ENCODE measurements at places on chromosomes 16 and 17.

DNA sequence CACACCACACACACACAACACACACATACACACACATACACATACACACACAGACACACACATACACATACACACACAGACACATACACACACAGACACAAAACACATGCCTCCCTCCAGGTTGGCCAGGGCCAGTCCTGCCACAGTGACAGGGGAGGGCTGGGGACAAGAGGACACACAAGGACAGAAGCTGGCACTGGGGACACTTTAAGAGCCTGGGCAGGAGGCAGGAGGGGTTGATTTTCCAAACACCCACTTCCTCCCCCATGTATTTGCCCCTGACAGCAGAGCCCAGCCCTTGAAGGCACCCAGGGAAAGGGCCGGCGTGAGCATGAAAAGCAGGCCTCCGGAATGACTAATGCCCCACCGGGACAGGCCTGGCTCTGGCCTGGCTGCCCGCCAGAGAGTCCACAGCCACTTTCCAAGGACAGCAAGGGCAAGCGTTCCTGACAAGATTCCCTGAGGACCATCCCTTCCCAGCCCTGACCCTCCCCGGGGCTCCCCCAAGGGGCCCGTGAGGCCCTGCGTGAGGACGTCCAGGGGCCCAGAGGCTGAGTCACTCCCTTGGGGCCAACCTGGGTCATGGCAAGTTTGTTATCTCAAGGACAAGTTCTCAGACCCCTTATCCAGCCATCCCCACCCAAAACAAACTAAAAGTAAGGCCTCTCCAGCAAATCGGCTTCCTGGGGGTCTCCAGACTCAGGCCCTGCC, 235.6 kb downstream of the ZNF423 start:
- DNase-seq, result peak; percentile 82

GRCh38 chr16:82580298-82580890, 46.4 kb upstream of the CDH13 start:
- DNase-seq, result peak; percentile 58

- peak; percentile 52 for DNase-seq
Measured at GRCh38 chr16:30927789-30928378, 4.5 kb downstream of the FBXL19 start.

- no peak for DNase-seq
Measured at GRCh38 chr17:4003131-4003500, 38.9 kb upstream of the ATP2A3 start.

- no peak for DNase-seq
Measured at GRCh38 chr17:3033248-3033640, 30.2 kb downstream of the OR1D5 start.

GRCh38 chr17:42286411-42287221, 1.7 kb upstream of the STAT5A start:
- DNase-seq, result no peak

DNA sequence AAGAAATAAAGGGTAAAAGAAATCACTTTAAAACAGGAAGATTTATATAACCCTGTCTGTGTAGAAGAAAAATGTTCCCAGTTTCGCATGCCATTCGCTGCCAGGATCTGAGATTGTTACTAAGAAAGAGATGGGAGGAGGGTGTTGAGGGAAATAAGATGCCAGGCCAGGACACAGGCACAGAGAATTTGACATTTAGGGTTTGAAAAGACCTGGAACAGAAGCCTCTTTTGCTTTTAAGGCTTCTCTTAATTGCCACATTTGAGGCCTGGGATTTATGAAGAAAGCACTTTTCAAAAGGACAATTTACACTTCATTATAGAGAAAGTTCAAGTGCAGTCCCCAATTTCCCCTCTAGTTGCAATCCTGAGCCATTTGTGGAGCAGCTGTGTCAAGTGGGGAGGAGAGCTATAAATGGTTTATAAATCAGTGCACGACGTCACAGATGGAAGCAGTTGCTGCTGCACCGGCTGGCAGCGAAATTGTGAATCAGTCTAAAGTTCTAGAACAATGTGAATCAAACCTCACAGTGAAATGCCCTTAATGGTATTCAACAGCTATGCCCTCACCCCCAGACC, 26.5 kb upstream of the C16orf87 start:
- peak; percentile 56 for DNase-seq

- DNase-seq, result no peak
Measured at GRCh38 chr17:57554826-57555635, 190.1 kb downstream of the CCDC182 start.

DNA sequence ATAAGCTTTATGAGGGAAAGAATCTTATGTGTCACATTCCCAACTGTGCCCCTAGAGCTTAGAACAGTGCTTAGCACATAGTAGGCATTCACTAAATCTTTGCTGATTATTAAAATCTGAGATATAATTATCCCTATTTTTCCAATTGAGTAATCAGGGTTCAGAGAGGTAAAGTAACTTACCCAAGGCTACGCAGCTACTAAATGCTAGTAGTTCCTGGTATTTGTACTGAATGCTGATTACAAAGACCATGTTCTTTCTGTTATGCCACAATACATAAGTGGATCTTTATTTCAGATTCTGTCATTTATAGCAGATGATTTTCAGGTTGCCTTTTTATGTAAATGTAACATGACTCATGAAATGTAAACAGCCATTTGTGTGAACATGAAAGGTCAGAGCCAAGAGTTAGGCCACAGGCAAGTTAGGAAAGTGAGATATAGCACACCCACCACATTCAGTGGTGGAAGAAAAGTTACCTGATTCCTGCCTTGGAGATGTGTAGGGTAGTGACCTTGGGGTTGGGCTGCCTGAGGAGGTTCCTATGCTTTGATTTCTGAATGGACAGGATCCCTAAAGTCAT, 77.2 kb downstream of the FTO start:
- peak; percentile 32 for DNase-seq

- peak; percentile 19 for DNase-seq
Measured at GRCh38 chr16:17162560-17162959, 308.2 kb downstream of the XYLT1 start.

- no peak for DNase-seq
Measured at GRCh38 chr16:89024546-89025060, 47.6 kb upstream of the CBFA2T3 start.

- DNase-seq, result no peak
Measured at GRCh38 chr17:37089956-37090355, 141.2 kb downstream of the AATF start.

GRCh38 chr17:75845058-75845711, 981 bp upstream of the UNC13D start:
- peak; percentile 52 for DNase-seq

DNA sequence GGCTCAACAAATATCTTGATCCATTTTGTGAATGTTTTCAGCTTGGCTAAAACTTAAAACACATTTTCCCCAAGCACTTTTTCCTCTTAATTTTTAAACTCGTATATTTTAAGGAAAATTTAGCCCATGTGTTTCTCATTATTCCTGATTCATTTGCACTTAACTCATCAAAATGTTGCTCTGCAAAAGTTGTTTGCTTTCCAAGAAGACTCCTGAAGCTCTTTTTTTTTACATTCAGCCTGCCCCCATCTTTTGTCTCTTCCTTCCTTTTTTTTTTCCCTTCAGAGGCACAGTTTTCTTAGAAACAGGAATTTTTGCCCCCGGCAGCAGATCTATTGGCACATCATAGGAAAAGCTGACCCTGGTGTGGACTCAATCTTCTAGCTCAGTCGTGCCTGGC, 155.0 kb upstream of the SALL1 start:
- DNase-seq, result peak; percentile 58

- DNase-seq, result peak; percentile 55
Measured at GRCh38 chr16:17389384-17389783, 81.4 kb downstream of the XYLT1 start.

DNA sequence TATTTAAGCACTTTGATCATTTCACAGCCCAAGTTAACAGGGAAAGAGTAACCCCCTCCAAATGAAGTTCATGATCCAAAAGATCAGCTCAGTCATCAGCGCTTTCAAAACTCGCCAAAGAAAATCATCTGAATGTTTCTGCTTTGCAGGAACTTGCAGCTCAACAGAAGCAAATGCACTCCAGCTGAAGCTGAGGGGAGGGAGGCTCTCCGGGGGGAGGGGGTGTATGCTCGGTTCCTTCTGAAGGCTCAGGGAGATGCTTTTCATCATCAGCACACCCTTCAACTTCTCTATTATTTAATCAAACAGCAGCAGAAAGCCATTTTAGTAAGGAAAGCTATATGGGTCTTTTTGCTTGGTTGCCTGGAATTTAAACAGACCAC, 24.4 kb upstream of the ERN1 start:
- no peak for DNase-seq

GRCh38 chr16:50467943-50468748, 80.0 kb upstream of the NKD1 start:
- peak; percentile 35 for DNase-seq

DNA sequence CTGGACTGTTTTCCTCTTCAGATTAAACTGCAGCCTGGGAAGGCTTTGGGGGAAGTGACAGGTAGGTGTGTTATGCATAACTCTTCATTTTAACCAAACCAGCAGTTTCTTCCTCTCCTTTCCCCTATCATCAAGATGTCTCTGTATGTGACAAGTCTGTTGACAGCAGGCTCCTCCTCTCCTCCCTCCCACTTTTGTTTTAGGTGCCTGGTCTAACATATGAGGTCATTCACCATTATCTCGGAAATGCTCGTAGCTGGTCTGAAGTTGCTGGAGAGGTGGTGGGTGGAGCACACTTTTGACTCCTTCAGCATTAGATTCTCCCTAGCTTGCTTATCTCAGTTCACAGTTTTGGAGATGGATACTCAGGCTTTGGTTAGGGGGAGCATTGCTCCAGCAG, 571.0 kb upstream of the EEF2KMT start:
- no peak for DNase-seq

GRCh38 chr17:6996256-6997011, 585 bp downstream of the ALOX12 start:
- no peak for DNase-seq

- DNase-seq, result no peak
Measured at GRCh38 chr17:11712456-11712855, 114.2 kb downstream of the DNAH9 start.

DNA sequence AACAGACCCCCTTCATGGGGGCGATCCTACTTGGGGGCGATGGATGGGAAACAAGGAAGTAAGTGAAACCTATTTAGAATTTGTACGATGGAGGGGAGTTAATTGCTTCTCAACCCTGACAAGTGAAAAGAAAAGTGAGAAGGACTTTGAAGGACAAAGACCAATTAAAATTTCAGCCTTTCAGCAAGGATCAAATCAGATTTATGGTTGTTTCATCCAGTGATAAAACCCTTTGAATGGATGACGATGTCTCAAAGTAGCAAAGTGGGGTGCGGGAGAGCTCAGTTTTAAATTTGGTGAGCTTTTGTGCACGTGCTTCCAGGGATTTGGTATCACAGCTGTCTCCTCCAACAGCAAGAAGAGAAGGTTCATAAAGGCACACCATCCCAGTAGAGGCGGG, 51.7 kb downstream of the CMIP start:
- DNase-seq, result no peak

DNA sequence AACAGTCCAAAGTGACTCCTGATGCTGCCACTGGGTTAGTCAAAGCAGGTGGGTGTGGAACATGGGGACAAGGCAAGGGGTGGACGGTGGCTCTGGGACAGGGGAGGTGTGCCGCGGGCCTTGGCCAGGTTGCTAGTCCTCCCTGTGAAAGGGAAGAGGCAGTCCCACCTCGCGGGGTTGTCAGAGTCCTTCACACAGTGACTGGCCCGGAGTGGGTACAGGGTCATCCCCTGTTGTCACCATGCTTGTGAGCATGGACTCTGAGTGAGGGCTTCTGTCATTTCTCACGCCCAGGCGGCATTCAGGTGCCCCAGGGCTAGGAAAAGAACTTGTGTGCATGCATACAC, 3.1 kb upstream of the ZNF469 start:
- no peak for DNase-seq

DNA sequence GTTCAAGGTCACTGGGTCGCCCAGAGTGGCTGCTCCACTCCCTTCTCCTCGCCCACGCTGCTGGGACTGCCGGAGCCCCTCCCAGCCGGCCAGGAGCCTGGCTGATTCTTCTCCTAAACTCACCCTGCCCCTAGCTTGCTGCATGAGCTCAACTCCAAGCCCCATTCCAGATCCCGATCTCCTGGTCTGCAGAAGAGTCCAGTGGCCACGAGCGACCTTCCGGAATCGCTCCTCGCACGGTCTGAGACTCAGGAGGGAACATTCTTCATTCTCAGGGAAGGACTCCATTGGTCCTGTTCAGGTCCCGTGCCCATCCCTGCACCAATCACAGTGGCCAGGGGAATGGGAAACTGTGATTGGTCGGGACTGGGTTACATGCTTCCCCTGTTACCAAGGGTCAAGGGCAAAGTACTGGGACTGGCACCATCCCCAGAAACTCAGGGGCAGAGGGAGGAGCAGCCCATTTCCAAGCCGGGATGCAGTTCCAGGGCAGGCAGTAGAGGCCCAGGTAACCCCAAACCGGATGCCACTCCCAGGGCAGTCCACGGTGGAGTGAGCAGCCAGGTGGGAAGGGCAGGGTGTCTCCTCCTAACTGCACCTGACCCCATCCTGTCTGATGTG, 24.5 kb upstream of the CIBAR2 start:
- DNase-seq, result no peak

GRCh38 chr17:5257124-5257523, 22.5 kb upstream of the SCIMP start:
- DNase-seq, result no peak

- DNase-seq, result no peak
Measured at GRCh38 chr17:74040729-74041128, 162.7 kb upstream of the RPL38 start.

DNA sequence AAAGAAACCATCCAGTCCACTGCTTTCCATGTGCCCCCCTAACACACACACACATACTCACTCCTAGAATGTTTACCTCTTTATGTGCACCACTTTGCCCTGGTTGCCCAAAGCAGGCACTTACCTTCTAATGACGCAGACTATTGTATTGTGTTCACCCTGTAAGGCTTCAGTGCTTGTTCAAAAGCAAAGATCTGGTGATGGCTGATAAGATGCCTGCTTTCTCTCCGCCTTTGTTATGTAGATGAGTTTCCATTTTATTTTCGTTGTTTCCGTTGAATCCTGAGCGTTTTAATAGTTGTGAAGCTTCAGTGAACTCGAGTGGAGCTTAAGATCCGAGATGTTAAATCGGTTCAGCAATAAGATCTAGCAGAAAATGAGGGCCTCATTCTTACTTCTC, 452.7 kb downstream of the TMEM114 start:
- DNase-seq, result no peak

DNA sequence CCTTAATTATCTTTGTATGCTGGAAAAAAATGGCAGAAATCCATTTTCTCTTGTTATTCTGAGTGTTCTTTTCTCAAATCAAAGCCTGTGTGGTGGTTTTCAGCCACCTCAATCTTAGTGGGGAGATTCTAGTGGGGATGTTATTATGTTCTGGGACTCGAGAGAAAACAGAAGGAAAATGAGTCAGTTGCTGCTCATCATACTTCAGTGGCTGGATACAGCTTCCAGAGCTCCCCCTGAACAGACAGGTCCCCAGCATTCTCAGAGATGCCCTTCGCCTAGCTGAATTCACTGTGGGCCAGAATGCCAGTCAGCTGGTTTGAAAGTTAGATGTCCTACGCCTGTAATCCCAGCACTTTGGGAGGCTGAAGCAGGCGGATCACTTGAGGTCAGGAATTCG, 8.5 kb downstream of the ST6GALNAC1 start:
- peak; percentile 36 for DNase-seq

DNA sequence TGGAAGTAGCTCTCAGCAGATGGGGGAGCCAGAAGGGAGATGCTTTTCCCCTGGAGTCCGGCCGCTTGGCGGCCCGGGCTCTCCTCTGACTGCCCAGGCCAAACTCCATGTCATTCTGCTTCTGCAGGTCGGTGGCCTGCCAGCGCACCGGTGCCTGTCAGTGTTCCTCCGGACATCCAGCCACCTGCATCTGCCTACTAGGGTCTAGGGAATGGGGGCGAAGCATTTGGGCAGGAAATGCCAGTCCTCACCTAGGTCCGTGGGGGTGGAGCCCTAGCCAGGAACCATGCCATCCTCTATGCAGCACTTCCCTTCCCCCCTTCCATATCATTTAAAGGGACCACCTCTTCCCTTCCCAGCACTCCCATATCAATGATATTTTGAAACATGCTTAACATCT, 34.2 kb downstream of the GJC1 start:
- DNase-seq, result no peak

Measured in fibroblast of skin of right biceps (primary cell).